Left hindlimb (tissue), 1 donor: ENCODE measurements at places on chromosomes 7 and 10.

DNA sequence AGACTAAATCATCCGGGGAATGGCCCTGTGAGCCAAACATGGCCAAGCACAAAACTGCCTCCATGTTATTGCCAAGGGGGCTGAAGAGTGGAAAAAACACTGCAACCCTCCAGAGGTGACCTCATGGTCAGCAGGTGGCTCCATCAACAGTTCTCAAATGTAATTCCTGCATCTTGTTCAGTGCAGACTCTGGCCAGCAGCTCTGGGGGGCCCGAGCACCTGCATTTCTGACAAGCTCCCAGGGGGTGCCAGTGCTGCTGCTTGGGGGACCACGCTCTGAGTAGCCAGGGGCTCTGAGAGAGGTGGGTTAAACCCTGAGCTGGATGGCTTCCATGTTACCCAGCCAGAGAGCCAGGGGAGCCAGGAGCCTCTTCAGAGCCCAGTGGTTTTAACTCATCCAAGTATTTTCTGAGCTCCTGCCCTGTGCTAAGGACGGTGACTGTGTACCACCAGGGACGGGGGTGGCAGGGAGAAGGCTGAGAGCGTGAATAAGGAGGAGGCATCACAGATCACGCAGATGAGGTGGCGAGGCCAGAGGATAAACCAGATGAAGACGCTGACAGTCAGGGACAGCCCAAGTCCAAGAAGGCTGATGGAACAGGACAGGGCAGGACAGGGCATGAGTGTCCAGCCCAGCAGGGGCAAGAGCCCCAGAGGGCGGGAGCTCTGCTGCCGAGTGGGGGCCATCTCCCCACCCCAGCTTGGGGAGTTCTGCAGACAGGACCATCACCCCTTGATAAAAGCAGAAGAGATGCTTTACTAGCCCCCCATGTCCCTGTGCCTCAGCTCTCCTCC is 52.9 kb downstream of the CLEC2L start:
- no peak for DNase-seq

- no peak for DNase-seq
Measured at GRCh38 chr10:580778-581177, 108.7 kb downstream of the DIP2C start.

DNA sequence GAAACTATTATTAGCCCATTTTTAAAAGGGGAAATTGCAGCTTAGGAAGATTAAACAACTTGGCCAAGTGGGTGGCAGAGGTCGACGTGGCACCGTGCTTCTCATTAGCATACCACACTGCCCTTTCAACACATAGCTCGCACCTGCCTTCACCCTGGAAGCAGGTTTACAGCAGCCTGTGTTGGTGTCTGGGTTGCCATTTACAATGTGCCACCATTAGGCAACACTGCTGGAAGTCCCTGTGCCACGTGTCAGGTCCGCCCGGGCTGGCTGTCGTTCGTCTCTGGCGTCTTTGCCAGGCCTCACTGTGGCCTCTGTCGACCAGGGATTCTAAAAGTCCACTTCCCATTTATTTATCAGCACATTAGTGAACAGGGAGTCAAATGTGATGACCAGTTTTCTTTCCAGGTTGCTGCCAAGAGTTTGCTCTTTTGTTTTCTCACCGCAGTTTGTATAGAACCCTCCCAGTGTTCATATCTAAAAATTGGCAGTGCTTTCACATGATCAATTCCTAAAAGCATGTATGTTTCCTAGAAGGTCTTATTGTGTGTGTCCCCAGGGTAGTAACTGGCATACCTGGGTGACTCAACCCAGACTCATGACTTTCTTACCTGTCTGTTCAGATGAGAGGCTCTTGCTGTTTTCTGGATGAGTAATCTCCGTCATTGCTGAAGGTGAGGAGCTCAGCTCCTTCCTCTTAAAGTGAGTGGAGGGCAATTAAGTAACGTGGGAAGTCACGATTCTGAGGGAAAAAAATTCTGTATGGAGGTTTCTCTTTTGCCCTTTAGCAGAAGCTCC is 9.2 kb downstream of the INSIG1 start:
- DNase-seq: no peak

DNA sequence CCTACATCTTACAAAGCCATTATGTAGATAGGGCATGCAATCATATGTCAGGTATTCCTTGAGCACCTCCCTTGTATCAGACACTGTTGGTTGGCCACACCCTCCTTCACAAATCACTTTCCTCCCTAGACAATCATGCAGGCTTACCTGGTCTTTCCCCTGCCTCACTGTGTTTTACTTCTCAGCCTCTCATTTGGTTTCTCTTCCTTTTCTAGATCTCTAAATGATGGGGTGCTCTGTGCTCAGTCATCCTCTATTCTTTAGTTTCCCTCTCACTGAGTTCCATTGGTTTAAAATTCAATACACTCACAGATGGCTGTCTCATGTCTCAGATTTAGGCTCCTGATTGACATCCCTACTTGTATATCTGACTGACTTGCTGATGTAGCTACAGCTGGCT is 31.4 kb downstream of the ANK3 start:
- DNase-seq: no peak

GRCh38 chr7:44396931-44397545 is 71.6 kb upstream of the CAMK2B start:
- peak; percentile 12 for DNase-seq

- no peak for DNase-seq
Measured at GRCh38 chr7:23915236-23915635, 205.2 kb downstream of the STK31 start.

DNA sequence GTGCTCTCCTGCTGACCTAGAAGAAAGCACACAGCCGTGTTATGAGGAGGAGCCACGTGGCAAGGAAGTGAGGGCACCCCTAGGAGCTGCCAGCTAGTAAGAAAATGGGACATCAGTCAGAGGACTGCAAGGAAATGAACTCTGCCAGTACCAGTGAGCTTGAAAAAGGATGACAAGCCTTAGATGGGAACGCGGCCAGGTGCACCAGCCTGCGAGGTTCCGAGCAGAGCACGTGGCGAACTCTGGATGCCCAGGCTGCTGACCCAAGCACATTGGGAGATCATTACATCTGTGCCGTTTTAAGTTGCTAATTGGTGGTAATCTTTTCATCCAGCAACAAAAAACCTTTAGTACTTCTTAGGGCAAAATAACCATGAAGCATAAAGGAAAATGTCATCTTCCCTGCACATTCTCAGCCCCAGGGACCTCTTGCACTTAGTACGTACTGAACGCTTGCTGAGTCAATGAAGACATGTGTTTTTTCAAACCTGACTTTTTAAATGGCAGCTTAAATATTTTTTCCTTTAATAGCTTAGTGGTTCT is 69.4 kb downstream of the AMZ1 start:
- DNase-seq: no peak

DNA sequence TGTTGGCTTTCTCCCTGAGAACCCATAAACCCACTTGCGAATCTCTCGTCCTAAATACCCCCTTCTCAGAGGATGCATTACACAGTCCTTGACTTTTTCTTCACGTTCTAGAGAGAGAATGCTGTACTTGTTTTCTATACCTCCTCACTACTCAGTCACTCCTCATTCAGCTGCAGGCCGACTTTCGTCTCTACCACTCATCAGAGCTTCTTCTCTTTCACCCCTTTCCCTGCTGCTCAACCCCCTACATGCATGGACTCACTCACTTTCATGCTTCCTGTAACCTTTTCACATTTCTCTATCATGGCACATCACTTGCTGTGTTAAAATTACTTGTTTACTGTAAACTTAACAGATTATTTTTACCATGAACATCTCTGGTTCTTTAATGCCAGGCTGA is 19.8 kb downstream of the MDFIC start:
- no peak for DNase-seq

DNA sequence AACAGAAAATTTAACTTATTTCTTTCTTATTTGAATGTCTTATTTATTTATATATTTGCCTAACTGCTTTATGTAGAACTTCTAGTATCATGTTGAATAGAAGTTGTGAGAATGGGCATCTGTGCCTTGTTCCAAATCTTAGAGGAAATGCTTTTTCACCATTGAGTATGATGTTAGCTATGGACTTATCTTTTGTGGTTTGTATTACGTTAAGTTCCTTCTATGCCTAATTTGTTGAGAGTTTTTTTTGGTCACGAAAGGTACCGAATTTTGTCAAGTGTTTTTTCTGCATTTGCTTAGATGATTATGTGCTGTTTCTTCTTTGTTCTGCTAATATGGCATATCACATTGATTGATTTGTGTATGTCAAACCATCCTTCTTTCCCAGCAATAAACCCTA is 161.0 kb upstream of the TRIM24 start:
- DNase-seq: no peak

DNA sequence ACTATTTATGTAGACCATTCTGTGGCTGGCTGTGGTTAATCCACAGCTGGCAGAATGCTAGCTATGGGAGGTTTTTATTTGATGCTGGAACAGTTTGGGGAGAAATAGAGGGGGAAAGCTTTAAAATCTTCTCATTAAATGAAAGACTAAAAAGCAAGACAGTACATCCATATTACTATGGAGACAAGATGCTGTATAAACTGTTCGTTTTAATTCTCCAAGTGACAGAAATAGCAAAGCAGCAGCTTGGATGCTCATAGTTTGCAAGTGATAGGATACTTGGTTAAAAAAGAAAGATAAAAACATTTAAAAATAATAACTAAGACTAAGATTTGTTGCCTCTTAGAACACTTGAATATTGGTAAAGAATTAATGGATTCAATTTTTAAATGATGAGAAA is 304.9 kb upstream of the KAT6B start:
- DNase-seq: no peak

GRCh38 chr7:10644849-10645248 is 328.8 kb upstream of the PHF14 start:
- no peak for DNase-seq

GRCh38 chr10:4215485-4215884 is 430.5 kb upstream of the KLF6 start:
- no peak for DNase-seq

GRCh38 chr7:138848056-138848980 is 50.3 kb upstream of the ATP6V0A4 start:
- no peak for DNase-seq

DNA sequence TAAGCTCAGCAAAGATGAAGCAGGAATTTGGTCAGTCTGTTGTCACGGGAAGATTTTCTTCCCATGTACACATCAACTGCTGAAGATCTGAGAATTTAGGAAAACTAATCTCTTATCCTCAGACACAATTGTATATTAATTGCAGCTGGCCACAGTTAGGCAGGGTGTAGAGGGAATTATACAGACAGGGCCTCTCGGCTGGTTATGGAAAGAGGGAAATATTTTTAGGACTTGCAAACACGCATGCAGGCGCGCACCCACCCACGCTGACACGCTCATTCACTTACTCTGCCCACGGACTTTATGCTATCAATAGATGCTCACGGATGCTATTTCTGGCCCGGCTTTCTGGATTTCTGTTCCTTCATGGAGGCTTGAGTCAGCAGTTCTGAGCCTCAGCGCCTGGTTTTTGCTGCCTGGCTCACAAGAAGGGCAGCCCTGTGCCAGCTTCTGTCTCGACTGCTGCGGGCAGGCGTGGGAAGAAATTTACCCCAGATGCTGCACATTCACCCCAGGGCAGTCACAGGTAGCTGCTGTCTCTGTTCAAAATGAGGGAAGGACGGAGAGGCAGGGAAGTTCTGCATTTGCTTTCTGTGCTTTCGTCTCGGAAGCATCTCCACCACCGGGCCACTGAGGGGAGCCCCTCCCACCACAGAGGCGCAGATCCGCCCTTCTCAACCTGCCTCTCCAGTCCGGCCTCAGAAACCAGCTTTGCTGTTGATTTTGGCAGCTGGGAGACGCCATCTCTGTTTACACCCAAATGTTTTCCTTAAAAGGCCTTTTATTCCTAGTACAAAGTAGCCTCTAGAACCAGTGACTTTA is 116.3 kb upstream of the BTBD16 start:
- DNase-seq: peak; percentile 66

GRCh38 chr10:69792341-69792740 is 9.4 kb upstream of the COL13A1 start:
- DNase-seq: no peak

DNA sequence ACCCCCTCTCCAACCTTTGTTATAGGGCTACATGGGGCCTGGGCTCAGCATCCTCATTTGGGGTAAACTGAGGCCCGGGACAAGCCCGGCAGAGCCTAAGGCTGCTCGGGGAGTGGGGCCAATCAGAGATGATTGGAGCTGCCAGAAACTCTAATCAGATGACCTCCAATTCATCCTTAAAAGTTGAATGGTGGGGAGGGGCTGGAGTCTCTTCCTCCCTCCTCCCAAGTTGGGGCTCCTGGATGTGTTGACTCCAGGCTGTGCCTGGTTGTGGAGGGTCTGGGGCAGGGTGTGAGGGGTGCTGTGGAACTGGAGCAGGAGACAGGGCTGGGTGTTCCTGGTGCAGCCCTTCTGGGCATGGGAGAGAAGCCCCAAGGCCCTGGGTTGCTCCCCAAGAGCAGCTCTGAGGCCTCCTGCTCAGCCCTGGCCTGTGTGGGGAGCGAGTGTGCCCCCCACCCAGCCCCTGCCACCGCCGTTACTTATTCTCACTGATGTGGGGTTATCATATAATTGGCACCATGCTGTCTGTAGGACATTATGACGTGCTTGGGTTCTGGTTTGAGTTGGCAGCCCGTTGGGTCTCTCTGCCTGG is 2.2 kb downstream of the BHLHA15 start:
- DNase-seq: no peak

GRCh38 chr7:96989859-96990317 is 15.5 kb upstream of the DLX6 start:
- no peak for DNase-seq

DNA sequence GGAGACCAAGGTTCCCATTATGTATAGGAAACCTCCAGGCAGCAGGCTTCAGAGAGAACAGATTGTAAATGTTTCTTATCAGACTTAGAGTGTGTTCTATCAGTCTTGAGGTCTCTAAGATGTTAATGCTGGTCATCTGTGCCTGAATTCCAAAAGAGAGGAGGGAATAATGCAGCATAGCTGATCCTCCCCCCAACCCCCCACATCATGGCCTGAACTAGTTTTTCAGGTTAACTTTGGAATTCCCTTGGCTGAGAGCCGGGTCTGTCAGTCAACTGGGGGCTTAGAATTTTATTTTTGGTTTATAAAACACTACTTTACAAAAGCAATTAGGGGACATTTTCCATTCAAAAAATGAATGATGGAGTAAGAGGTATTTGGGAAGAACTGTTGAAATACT is 184.3 kb downstream of the NEBL start:
- DNase-seq: no peak

DNA sequence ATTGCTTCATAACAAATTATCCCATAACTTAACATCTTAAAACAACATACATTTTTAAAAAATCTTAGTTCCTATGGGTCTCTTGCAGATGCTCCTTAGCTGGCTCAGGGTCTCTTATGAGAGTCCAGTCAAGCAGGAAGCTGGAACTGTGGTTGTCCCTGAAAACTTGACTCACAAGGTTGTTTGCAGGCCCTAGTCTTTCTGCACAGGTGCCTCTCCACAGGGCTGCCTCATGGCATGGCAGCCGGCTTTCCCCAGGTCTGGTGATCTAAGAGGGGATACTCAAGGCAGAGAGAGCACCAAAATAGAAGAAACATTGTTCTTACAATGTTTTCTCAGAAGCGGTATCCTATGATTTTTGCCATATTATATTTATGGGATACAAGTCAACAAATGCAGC is 127.1 kb downstream of the CDK14 start:
- no peak for DNase-seq

DNA sequence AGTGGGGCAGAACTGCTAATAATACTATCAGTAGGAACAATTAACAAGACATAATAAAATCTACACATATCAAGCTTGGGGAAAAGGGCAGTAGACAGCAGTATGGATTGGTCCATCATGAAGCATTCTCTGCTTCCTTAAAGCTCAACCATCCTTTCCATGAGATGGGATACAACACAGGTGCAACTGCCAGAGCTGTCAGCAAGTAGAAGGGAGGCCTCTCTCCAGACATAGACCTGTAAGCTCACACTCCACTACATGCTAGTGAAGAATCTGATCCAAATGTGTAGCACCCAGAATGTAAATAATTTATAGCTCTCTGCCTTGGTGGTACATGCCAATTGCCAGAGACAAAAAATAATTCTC is 41.5 kb upstream of the ANAPC16 start:
- DNase-seq: no peak
